Activated CD4-positive, alpha-beta T cell treated with anti-CD3 and anti-CD28 coated beads, Interleukin-2, amount 10 ng/mL, durations not matched to agents 7 days and 5 days (primary cell): ENCODE measurements at places on chromosomes 1 and 21. TPM values are rescaled to one million over a fixed set of nuclear protein-coding genes. Genes with fewer than 3 reads are reported as not detected.

The TAGLN2 gene
- total RNA-seq: 461 TPM

GRCh38 chr1:204885288-204885711, 14.6 kb downstream of the NFASC start:
- no peaks in the 10 kb centered on the region for H3K4me1 ChIP-seq
- H3K27me3 ChIP-seq: peaks cover 28% of the 10 kb centered on the region
- no peak overlapping the region for H3K4me3 ChIP-seq
- H3K27ac ChIP-seq: no peak overlapping the region

- H3K4me1 ChIP-seq: no peaks in the 10 kb centered on the region
- DNase-seq: no peak
- no peaks in the 10 kb centered on the region for H3K36me3 ChIP-seq
These were observed 14.8 kb upstream of the KIF1B start for GRCh38 chr1:10195570-10195969.

DNA sequence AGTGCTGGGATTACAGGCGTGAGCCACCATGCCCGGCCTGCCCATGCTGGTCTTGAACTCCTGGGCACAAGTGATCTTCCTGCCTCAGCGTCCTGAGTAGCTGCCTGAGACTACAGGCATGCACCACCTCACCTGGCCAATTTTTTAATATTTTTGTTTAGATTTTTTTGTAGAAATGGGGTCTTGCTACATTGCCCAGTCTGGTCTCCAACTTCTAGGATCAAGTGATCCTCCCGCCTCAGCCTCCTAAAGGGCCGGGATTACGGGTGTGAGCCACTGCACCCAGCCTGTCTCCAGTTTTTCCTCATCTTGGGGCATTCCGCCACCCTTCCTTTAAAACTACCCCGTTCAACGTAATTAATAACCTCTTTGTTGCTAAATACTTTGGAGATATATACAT, 7.4 kb downstream of the PMF1 start:
- peaks cover 48% of the 10 kb centered on the region for H3K36me3 ChIP-seq
- H3K4me3 ChIP-seq: no peak overlapping the region
- no peak for DNase-seq
- no peaks in the 10 kb centered on the region for H3K27me3 ChIP-seq
- peak overlapping the region; percentile 70 for H3K27ac ChIP-seq

- DNase-seq: no peak
- no peaks in the 10 kb centered on the region for H3K27me3 ChIP-seq
- H3K36me3 ChIP-seq: peaks cover 2% of the 10 kb centered on the region
- no peak overlapping the region for H3K4me3 ChIP-seq
- peaks cover 29% of the 10 kb centered on the region for H3K4me1 ChIP-seq
- no peak overlapping the region for H3K27ac ChIP-seq
These were observed 2.6 kb downstream of the TBCE start for GRCh38 chr1:235369802-235370201.

The KRTCAP2 gene
- total RNA-seq: 308 TPM

- H3K27me3 ChIP-seq: no peaks in the 10 kb centered on the region
- H3K4me3 ChIP-seq: peak overlapping the region; percentile 13
- peaks cover 41% of the 10 kb centered on the region for H3K36me3 ChIP-seq
- no peak for DNase-seq
These were observed 159.5 kb downstream of the LTN1 start for GRCh38 chr21:28833182-28833581.

The BECN2 gene
- total RNA-seq: not detected
